Upper lobe of right lung (tissue), 1 donor: ENCODE measurements at places on chromosomes 2 and 18.

DNA sequence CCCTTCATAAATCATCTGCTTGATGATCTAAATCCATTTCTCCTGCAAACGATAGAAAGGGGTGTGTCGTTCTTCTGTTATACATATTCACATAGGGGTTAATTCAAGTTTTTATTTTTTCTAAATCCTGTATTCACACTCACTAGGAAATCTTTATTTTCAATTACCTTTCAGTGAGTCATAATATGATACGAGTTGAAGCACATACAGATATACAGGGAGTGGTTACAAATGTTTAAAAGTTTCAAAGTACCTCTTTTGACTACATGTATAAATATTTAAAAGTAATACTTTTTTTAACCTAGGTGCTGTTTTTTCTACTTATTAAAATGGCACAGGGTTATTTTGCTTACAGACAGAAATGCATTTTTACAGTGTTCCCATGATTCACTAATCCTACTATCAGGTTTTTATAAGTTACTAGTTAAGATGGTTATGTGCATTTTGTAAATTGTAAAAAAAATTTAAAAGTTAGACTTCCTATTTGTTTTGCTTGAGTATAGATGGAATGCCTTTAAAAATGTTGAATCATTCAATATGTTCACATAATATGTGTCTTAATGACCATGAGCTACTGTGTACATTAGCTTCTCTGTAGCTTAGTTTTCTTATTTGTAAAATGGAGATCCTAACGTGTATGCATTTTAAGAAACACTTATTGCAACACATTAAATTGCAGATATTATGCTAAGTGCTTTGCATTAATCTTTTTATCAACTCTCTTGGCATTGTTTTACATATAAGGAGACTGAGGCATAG, 1378.1 kb downstream of the DSC3 start:
- no peak for DNase-seq

DNA sequence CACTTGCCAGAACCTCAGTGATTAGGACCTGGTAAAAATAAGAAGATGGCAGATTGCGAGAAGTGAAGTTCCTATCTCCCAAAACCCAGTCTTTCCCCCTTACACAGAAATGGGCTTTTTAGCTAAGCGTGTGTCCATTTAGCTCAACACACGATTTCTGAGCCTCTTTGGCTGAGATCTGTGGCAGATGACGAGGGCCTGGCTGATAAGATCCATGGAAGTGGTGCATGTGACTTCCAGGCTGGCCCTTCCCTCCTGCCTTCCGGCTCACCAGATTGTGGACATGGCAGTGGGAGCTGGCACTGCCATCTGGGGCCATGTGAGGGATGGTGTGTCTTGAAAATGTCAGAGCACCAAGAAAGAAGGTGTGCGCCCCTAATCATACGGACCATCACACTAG, 41.0 kb upstream of the ZFP36L2 start:
- DNase-seq = no peak

DNA sequence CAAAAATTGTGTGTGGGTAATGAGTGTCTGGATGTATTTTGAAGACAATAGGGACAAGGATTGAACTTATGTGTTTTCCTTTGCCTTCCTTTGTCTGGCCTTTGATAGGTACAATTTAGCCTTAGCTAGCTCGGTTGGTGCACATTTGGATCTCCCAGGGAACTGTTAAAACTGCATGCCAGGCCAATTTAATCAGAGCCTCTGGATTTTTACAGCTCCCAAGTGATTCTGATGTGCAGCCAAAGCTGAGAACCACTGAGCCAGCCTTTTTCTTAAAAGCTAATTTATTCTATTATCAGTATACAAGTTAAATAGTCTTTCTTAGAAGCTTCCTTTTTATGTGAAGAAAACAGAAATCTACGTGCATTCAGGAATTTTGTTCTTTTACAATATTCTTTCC, 25.0 kb downstream of the PLEK start:
- DNase-seq = no peak

DNA sequence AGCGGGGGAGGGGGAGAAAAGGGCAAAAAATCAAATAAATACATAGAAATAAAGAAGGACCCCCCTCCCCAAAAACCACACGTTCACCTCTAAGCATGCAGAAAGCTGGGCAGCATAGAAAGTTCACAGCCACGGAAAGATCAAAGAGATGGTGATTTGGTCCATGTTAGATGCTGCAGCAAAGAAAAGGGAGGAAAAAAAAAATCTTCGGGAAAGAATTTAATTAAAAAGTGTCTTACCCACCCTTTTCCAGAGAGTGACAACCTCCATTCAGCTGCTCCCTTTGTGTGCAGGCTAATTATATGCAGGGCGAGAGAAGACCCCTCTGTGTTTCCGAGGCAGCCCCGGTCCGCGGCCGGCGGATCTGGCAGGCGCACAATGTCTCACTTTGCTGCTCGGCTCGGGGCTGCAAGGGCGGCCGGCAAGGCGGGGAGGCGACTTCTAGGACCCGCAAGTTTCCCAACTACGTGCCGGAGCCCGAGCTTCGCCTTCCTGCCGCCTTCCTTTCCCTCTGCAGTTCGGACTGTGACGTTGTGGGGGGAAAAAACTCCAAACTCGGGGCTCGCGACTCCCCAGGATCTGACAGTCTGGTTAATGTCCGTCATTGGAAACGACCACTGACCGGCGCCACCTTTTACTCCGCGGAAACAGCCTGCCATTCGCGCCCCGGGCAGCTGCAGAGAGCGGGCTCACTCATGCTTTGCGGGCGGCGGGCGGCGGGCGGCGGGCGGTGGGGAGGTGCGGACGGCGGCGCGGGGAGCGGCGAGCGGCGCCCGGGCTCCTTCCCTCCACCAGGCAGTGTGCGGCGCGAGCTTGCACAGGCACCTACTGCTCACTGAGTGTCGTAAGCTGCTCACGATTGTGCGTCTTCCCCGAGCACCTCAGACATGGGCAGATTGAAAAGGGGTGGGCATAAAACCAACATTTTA, at the start of gene LRRTM1:
Gene LRRTM1 (minus strand): TSS at position 844 of the 929 bp plus-strand sequence. CDS start 933 bp downstream, outside the sequence.
- peak; percentile 60 for DNase-seq

DNA sequence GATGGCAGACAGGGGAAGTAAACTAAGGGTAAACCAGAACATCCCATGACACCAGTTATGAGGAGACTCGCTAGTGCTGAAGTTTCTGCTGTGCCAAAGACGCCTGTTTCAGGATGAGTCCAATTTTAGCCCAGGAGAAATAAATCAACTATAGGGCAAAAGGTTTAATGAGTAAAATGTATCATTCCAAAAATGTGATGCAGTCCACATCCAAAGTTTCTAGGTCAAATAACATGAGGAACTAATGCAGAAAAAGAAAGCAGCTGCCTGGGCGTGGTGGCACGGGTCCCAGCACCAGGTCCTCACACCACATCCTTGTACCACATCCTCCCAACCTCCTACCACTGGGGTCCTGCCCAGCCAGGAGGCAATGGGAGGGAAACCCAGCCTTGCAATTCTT, 126.9 kb upstream of the CTAGE1 start:
- DNase-seq = no peak

GRCh38 chr2:111030260-111030891, 90.3 kb upstream of the BCL2L11 start:
- DNase-seq = no peak

DNA sequence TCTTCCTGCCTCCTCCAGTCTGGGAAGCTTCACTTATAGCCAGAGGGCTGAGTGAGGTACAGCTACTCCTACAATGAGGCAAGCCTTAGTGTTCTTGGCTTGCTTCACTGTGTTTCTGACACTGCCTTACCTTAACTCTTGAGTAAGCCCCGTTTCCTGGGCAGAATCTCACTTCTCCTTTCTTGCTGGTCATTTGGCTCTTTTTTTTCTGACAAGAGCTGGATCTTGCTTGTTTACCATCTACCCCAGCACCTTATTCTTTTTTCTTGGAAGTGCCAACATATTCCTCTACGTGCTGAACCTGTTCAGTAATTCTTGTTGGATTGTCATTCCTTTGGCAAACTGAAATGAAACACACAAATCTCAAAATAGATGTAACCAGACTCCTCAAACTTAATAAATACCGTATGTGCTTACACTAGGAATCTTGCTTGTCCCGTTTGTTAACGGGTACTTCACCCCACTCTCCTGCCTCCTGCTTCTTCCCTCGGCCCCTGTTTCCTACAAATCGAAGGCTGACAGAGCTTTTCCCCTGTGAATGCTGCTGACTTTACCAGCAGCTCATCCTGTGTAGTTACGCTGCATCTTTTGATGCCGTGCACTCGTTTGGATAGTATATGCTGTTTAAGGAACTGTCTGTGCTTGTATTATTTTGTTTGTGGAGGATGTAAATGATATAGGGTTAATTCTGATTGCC, 132.2 kb downstream of the FMNL2 start:
- DNase-seq = no peak

DNA sequence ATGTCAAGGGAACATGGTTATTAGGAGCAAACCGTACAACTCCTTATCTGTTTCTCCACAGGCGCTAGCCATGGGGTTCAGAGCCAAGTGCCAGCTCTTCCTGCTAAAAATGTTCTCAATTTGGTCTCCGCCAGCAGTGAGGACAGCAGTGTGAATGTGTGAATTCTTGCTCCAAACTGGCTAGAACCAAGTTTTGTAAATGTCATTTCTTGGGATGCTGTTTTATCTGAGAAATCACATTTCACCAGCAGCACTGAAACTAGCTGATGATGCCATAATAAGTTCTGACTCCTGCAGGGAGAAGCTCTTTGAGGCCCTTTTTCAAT, 140.6 kb upstream of the LGALSL start:
- no peak for DNase-seq

DNA sequence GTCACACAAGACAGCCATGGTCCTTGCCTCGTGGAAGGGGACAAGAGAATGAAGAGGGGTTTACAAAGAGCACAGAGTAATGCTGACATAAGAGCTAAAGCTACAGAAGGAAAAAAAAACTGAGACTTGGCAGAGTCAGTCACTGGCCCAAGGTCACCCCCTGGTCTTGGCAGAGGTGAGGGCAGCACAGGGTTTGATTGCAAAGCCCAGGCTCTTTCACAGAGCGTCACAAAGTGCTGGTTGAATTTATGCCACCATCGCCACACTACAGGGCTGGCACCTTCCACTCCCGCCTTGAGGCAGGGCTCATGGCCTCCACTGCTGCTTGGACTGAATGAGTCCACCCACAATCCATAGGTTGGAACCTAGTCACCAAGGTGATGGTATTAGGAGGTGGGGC, 190.2 kb downstream of the INHBB start:
- DNase-seq = no peak

DNA sequence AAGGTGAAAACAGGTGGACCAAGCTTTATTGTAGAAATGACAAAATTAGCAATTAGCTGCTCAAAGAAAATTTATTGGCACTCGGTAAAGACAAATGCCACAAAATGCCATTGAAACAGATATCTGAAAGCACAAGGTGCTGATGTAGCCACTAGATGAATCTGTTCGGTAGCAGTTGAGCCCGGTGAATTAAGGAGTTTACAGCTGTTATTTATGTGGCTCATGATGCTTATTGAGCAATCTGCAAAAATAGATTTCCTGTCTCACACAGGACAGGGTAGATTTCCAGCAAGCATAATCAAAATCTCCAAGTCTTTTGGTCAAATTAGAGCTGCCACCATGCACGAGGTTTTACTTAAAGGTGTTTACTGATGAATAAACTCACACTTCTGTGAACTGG, 182.2 kb downstream of the PPP1R1C start:
- no peak for DNase-seq

DNA sequence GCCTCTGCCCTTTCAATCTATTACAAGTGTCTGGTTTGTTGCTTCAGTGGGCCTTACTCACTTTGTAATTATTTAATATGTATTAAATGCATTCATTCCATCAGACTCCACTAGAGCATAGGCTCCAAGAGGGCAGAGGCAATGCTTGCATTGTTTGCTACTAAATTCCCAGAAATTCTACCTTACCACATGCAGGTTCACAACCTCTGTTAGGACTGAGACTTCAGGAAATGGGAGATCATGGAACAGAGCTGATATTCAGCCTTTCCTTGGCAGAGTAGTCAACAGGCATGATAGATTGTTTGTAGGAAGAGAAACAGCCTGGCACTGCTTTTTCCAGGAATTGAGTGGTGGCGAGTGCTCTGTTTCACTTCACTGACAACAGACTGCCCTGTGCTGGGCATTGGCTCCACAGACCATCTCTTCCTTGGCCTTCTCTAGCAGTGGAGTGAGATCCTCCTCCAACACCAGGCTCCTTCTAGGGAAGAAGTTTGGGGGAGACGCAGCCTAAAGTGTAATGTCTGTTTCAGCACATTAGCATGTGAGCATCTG, 6.2 kb upstream of the MATN3 start:
- no peak for DNase-seq

- peak; percentile 82 for DNase-seq
Measured at GRCh38 chr2:69012310-69013141, 453 bp upstream of the ANTXR1 start.

DNA sequence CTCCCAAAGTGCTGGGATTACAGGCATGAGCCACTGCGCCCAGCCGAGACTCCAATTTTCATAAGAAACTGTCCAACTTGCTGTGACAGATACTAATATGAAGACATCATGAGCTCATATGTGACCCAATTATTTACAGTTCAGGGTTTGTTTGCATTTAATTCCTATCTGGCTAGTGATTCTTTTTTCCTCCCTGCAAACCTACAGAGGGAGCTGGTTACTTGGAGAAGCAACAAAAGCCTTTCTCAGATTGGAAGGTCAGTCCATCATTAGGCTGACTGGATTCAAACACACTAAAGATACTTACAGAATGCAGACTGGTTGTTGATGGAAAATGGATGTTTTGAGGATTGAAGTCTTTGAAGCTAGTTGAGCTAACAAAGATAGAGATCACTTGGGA, 176.4 kb downstream of the ANKRD44 start:
- no peak for DNase-seq

DNA sequence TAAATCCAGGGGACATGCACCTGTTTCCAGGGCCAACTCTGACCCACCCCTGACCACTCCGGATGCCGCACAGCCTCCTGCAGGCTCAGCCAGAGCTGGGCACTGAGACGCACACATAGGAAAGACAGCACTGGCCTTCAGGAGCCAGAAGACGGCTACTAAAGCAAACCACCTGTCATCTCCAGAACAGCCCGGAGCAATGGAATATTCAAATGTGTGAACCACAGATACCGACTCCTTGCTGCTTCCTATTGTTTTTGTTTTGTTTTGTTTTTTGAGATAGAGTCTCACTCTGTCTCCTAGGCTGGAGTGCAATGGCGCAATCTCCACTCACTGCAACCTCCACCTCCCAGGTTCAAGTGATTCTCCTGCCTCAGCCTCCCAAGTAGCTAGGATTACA, 94.0 kb downstream of the LAMA1 start:
- DNase-seq = no peak

- DNase-seq = no peak
Measured at GRCh38 chr18:5646739-5647138, 102.9 kb upstream of the EPB41L3 start.
